Activated T-cell treated with anti-CD3 and anti-CD28 coated beads for 4 hours (primary cell): ENCODE measurements at places on chromosomes 7 and 10.

DNA sequence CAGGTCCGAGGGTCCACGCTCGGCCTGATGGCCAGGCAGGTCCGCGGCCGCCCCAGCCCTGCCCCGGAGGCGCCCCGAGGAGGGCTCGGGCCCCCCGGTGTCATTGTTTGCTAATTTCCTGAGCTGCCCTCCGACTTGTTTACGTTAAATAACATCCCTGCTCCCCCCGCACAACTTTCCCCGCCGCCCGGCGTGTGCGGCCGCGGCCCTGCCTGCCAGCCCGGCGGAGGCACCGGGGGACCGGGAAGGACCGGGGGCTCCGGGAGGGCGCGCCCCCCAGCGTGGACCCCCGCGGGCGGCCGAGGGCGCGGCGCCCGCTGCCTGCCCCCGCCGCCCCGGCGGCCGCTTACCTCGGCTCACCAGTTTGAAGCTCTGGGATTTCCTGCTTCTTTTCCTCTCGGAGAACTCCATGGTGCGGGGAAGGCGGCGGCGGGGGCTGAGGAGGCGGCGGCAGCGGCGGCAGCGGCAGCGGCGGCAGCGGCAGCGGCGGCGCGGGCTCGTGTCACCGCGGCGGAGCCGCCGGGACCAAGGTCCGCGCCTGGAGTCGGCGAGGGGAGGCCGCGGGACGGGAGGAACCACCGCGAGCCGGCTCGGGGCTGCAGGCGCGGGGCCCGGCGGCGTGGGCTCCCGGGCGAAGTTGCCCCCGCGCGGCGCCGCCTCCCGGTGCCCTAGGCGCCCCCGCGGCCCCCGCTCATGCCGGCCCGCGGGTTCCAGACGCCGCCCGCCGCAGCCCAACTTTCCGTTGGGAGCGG is 515 bp downstream of the BEND7 start:
- no peak for DNase-seq

DNA sequence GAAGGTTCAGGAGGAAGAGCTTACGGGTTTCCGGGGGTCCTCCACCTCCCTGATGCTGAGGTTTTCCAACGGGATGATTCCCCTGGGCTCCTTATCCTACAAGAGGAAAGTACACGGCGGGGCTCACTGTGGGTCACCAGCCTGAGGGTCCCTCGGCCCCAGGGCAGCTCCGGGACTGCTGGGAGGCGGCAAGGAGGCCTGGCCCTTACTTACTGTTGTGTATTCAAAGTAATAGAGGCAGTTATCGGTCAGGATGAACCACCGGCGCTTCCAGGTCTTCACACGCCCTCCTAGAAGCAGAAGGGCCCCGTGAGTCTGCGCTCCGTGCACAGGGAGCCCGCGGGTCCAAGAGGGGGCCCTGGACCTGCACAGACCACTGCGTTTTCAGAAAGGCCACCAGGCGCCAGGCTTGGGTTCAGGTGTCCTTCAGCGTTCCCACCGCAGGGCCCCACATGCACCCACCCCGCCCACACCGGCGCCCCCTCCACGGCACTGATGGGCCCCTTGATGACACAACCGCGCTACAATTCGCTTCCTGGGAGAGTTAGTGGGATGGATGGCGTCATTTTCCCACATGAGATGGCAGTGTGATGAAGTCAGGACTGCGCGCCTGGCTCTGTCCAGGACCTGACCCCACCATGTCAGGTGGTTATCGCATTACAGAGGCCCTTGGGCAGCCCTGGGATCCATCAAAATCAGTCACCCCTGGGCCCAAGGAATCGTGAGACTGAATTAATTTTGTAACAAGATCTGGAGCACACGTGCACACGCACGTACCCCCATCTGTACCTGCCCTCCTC is 106.7 kb downstream of the CYTH3 start:
- DNase-seq = no peak

DNA sequence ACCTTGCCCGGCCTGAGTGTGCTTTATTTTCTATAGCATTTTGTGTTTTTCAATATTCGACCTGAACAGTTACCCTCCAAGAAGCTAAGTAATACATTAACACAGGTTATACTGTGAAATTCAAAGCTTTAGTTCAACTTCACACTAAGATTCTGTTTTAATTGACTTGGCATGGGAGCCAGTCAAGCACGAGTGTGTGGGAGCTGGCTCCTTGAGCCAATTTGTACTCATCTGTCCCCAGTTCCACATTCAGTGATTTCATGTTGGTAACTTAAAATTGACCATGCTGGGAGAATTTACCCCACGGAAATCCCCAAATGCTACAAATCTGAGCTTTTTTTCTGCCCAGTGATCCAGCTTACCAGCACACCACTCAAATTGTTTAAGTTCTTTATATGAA is 20.3 kb downstream of the TSPAN12 start:
- DNase-seq = no peak

GRCh38 chr10:47181052-47181849 is 118.7 kb upstream of the GDF10 start:
- no peak for DNase-seq

DNA sequence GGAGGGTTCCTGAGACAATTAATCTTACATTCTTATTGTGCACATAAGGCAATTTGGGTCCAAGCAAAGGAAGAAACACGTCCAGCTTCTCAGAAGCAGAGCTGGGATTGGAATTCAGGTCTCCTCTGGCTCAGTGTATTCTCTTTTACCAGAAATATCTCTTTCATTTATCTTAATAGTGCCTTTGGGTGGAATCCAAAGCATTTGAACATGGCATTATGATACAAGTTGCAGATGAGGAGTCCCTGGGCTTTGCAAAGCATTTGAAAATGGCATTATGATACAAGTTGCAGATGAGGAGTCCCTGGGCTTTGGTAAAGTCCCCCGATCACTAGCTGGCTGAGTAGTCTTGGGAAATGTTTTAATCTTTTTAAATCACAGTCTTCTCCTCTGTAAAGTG is 30.0 kb upstream of the PTN start:
- no peak for DNase-seq

DNA sequence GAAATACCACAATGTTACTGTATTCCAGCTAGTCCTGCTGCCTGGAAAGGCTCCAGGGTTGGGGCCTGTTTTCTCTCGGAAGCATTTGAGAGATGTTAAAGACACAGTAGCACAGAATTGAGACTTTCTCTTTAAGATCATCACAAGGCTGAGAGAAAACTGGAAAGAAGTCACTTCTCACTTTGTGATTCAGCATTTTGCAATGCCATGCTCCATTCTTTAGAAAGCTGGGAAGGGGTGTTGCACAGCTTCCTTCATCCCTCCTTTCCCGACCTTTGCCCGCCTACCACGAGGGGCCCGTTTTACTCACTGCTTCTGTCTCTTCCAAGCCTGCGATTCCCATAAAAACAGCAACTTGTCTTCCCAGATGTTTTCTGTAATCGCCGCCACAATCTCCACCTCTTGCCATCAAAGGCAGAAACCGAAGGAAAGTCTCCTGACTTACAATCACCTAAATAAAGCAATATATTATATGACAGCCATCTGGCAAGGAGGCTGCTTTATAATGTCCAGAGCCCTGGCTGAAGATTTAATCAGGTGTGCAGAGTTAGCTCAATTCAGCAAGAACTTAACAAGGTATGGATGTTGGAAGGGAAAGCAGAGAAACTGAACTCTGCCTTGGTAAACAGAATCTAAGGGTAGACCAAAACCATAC is 18.9 kb downstream of the NOD1 start:
- no peak for DNase-seq

GRCh38 chr10:14389981-14390590 is 59.4 kb upstream of the FRMD4A start:
- DNase-seq = no peak

GRCh38 chr7:137953043-137953664 is 48.7 kb downstream of the CREB3L2 start:
- no peak for DNase-seq

- DNase-seq = no peak
Observed at GRCh38 chr7:133618970-133619369, 366.1 kb downstream of the EXOC4 start.

DNA sequence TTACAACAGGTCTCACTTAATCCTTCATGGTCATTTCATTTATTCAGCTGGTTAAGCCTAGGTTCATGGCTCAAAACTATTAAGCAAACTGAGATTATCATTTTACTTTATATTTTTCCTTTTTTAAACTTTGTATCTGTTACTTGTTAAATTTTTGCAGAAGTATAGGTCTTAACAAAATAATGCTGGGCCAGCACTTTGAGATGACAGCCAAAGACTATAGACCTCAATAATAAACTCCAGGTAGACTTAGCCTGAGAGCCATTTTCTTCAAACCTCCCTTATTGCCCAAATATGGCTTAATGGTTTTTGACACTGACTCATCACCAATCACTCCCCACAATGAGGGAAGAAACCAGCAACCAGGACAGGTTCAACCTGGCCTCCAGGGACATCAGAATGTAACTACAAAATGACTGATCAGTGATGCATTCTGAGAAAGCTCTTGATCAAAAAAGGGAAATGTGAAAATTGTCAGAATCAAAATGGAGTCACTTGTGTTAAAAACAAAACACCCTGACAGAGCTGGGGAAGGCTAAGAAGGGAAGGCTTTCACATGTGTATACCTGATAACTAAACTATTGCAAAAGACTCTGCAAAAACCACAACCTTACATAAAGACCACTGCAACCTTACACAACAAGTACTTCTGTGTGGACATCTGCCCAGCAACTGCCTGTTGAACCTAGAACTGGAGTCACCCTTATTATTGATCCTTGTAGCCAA is 2.1 kb upstream of the CCDC126 start:
- DNase-seq = no peak

DNA sequence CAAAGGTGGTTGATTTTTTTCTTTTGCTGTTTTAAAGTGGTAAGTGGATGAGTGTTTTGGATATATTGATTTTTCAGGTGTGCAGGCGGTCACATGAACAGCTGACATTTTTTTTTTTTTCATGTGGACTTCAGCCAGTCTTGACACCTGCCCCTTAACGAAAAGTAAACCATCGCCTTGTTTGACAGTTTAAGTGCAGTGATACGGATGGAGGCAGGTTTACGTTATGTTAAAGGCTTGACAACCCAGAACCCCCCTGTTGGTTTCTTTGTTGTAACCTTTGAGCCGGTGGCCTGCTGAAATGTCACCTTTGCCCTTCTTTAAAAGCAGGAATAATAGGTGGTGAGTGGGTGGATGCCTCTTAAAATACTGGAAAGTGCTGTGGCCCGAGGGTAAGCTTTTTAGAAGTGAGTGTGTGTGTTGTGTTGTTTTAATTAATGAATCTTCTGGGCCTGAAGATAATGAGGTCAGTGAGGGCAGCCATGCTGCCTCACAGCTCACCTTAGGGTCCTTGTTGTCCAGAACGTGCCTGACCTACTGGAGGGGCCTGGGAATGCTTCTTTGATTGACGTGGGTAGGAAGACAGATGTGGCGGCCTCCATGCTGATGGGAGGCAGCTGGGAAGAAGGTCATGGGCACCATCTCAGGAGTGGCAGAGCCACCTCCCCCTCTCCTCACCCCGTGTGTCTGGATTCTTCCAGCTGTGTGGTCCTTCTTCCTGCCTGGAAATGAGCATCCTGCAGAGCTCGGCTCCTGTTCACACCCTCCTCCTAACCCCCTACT is 69.8 kb downstream of the TCF7L2 start:
- DNase-seq = no peak

DNA sequence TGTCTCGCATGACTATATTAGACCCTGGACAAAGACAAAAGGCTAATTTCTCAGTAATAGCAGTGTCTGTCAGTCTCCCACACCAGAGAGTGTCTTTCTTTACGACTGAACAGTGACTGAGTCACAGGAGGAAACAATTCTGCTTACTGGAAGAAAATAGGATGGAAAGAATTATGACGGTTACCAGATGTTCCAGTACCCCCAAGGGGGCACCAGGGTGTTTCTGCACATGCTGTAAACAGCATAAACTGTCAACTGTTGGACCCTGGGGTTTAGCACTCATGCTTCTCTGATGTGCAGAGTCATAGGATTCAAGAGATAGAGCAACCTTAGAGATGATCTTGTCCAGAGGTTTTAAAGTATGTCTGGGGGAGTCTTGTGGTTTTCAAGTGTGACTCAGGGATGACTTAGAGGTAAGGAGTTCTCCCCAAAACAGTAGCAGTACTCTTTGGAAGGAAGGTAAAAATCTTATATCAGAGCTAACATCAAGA is 291.7 kb downstream of the THSD7A start:
- no peak for DNase-seq
